ENCODE measurements at places on chromosomes 2 and 18. TPM values are rescaled to one million over a fixed set of nuclear protein-coding genes. Genes with fewer than 3 reads are reported as not detected.
A peak's percentile ranks its signal among the peaks of the same experiment; 100 is the strongest.

REG1A gene
- not detected for polyA plus RNA-seq

GALR1 gene
- polyA plus RNA-seq = not detected

RAB6C gene
- polyA plus RNA-seq = not detected

CYP20A1 gene
- polyA plus RNA-seq = 7.0 TPM

ALLC gene
- polyA plus RNA-seq = not detected

DNA sequence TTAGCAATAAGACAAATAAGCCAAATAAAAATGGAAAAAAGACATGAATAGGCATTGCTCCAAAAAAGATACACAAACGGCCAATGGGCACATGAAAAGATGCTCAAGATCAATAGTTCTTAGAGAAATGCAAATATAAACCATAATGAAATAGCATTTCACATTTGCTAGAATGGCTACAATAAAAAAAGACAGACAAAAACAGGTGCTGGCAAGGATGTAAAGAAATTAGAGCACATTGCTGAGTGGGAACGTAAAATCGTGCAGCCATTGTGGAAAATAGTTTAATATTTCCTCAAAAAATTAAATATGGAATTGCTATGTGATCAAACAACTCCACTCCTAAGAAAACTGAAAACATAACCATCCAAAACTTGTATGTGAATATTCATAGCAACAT, 160.0 kb upstream of the SPATS2L start:
- no peak for DNase-seq

- DNase-seq = no peak
Measured at GRCh38 chr2:222518570-222519381, 94.4 kb downstream of the SGPP2 start.

GRCh38 chr2:27921880-27922547, 31.5 kb downstream of the BABAM2 start:
- DNase-seq = no peak

GRCh38 chr2:9281145-9281544, 74.5 kb downstream of the ASAP2 start:
- DNase-seq = no peak

DNA sequence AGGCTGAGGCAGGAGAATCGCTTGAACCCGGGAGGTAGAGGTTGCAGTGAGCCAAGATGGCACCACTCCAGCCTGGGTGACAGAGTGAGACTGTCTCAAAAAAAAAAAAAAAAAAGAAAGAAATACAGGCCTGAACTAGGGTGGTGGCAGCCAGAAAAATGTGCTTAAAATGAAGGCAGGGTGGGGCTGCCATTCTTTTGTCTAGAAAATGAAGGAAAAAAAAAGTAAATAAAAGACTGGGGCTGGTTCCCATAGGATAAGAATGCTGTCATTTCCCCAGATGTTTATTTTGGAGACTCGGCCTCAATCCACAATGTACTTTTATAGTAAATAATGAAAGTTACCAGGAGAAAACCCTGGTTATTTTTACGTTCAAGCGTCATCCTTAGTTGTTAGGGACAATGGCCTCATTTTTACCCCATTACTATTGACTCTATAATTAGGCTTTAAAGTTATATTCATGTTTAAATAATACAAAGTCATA, 58.9 kb downstream of the ATP8B1 start:
- peak; percentile 71 for DNase-seq

DNA sequence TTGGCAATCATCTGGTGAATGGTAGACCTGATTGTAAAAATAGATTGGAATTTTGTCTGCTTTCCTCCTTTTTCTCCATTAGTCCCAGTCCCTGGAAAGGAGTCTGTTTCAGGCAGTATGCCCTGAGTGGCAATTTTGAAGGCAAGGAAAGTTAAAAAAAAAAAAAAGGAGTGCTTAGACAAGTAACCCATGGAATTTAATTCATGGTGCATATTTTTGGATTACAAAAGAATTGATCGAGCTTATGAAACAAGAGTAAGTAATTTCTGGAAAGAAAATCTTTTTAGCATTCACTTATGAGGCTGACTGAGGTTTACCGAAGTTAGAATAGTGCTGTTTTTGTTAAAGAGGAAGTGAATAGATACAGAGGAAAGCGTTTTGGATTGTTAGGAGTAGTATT, 29.4 kb upstream of the TMEM178A start:
- DNase-seq = no peak

DNA sequence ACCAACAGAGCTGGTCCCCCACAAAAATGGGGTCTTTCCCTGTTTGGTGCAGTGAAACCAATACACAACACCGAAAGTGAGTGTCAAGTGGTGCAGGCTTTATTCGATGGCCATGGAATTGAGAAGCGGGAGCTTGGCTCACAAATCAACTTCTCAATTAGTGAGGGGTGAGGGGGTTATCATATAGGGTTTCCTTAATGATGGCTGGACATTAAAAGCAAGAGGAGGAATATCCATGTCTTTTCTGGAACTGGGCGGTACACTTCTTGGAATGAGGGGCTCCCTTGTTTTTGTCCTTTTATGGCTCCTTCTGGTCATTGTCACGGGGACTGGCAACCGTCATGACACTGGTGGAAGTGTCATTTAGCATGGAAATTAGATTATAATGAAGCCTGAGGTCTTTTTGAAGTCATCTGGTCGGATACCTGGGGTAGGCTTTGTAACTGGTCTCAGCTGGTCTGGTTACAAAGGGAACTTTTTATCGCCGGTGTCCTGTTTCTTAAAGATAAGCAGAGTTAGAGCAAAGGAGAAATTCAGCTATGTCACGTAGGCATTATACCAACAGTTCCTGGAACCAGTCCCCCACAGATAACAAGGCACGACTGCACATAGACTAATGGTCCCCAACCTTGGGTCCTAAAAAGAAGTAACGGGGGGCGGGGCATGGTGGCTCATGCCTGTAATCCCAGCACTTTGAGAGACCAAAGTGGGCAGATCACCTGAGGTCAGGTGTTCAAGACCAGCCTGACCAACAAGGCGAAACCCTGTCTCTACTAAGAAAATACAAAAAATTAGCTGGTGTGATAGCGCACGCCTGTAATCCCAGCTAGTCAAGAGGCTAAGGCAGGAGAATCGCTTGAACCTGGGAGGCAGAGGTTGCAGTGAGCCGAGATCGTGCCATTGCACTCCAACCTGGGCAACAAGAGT, 93.5 kb upstream of the NDUFV2 start:
- no peak for DNase-seq

DNA sequence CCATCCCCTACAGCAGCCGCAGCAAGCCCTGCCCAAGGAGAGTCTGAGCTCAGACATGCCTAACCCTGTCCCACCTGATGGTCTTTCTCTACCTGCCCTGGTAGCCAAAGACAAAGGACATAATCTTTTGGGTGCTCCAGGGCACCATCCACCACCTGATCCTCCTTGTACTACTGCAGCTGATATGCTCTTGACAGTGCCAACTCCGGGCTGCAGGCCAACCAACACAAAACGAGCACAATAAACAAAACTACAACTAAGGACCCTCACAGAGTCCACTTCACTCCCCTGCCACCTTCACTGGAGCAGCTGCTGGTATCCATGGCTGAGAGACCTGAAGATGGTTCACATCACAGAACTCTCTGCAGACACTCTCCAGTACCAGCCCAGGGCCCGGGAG, 106.3 kb downstream of the GRB14 start:
- no peak for DNase-seq

DNA sequence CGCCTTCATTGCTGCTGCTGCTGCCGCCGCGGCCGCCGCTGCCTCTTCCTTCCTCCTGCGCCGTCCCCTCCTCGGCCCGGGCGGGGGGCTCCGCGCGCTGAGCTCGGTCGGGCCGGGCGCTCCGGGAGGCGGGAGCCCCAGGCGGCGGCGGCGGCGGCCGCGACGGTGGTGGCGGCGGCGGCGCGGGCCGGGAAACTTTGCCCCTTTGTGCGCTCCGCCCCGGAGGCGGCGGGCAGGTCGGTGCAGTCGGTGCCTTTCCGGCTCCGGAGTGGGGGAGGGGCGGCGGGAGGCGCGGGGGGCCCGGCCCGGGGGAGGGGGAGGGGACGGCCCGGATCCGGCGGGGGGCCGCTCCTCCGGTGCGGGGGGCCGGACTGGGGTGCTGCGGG, 205 bp downstream of the TET3 start:
- no peak for DNase-seq

DNA sequence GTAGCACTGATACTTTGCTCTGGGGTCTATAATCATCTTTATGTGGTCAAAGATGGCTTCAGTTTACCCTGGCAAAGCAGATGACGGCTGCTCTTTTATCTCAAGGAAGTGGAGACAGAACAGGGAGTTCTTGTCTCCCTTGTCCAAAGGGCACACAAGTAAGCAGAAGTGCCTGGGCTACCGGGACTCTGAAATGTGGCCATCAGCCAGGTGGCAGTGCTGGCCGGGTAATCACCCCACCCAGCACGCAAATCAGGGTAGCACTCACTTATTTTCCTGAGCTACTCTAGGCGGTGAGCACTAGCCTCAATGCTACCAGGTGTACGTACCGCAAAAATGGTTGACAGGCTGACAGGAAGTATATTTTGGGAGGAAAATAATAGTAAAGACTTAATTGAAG, 119.7 kb upstream of the ETAA1 start:
- no peak for DNase-seq

DNA sequence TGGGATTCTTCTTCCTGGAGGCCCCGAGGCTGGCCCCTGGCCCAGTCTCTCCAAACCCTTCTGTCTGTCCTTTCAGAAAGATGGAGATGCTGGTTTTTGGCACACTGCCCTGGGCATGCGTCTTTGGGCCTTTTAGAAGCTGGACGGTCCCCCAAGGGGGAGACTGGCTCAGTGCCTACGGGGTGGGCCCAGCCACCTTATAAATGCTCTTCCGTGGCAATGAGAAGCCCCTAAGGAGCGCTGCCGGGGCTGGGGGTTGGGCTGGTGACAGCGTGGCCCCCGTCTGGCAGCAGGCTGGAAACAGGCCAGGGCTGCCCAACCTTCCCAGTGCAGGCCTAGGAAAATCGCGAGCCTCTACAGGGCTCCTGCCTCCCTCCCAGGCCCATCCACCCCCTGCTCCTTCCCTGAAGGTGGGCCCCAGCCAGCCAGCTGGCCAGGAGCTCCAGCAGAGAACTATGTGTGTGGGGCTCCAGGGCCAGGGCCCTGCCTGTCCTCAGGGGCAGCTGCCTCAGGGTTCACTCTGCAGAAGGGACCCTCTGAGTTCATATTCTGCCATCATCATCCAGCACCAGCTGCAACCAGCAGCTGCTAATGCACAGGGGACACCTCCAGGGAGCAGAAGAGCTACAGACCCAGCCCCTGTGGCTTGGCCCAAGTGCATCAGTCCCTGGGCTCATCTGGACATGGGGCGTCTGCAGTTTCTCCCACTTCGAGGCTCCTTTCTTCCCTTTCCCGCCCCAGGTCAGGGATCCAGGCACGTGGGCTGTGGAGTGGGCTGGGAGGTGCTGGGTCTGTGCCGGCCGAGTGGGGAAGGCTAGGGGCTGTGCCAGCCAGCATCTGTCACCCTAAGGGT, 107.6 kb upstream of the OTOS start:
- no peak for DNase-seq

DNA sequence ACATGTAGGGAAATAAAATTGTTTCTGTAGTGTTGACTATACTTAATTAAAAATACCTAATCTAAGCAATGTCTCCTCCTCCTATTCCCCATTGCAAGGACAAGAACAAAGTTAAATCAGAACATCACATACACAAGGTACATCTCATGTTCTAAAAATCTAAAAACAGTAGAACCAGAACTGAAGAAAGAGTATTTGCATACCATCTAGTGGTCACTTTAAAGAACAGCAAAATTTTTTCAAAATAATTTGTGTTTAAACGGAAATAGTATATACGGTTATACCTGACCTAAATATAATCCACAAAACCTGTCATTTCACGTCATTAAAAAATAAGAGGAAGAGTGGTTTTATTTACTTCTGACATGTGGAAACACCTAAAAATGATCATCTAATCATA, 294.3 kb upstream of the KCNH7 start:
- DNase-seq = peak; percentile 2

DNA sequence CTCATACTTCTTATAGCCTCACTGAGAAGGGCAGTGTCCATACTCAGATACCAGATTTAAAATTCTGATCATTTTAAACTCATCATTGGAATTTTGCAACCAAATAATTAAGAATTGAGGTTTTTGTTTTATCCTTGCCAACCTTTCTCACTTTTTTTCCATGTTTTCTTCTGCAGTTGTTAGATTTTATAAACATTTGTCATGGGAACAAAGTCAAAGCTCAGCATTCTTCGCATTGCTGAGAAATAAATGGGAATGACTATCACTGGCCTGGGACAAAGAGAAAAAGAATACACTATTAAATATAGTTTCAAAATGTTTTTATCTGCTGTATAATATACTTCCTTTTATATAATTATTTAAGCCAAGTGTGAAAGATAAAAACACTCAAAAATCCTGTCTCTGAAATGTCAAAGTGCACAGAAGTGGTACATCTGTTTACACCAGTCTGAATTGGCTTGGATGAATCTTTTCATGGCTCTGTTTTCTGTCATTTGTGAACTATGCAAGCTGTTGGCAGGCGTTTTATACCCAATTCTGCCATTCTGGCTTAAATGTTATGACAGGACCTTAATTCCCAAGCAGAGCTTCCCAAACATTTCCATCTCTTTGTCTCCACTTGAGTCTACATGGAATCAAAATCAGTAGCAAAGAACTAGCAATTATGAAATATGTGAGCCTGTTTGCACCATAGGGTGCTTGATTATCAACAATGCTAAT, 249.3 kb upstream of the SYT4 start:
- DNase-seq = no peak

Measured in IMR-90 (cell line).